ENCODE measurements at places on chromosomes 6 and 20. TPM values are rescaled to one million over a fixed set of nuclear protein-coding genes. Genes with fewer than 3 reads are reported as not detected.

WFDC13 gene
- total RNA-seq, result not detected

GRCh38 chr6:89297695-89298351, 17.3 kb downstream of the GABRR2 start:
- H3K27ac ChIP-seq, result no peak overlapping the region
- no peak overlapping the region for H3K4me3 ChIP-seq
- peaks cover 5% of the 10 kb centered on the region for H3K4me1 ChIP-seq
- no peaks in the 10 kb centered on the region for H3K36me3 ChIP-seq
- no peaks in the 10 kb centered on the region for H3K27me3 ChIP-seq

DNA sequence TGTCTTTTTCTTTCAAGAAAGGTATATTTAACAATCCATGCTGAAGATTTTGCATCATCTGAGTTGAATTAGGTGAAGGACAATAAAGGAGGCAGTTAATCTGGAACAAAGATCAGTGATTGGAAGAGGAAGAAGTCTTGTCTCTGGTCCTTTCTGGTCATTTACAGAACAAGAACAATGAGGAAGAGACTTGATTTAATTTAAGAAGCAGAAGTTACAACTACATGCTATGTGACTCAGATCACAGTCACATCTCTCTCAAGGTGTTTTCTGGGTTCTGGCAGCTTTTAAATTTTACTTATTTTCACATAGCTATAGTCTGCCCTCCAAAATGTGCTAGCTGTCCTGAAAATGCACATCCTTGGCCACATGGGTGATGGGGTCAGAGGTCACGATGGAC, 53.5 kb upstream of the DEK start:
- H3K27me3 ChIP-seq, result no peaks in the 10 kb centered on the region
- H3K4me3 ChIP-seq, result no peak overlapping the region
- no peak for DNase-seq
- no peaks in the 10 kb centered on the region for H3K4me1 ChIP-seq
- no peaks in the 10 kb centered on the region for H3K36me3 ChIP-seq

DNA sequence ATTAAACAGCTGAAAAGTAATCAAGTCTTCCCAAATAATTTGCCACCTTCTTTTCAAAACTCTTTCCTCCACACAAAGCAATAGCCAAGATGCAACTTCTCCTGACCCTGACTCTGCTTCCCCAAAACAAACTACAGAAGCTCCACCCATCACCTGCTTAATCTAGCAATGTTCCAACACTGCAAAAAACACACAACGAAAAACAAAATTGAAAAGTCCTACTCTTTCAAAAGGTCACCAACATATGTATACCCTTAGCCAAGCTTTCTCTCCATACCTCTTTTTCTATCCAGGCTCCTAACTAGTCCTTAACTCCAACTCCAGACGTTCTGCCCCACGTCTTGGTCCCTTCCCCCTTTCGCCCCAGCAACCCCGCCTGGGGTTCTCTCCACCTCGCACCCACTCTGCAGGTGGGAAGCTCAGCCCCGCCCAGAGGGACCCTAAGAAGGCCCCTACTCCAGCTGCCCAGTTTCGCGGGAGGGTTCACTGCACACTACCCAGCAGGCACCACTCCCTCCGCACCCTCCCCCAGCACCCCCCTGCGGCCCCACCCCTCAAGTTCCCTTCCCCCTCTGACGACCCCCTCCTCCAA, 717 bp downstream of the CSNK2A1 start:
- DNase-seq, result no peak
- no peaks in the 10 kb centered on the region for H3K27me3 ChIP-seq
- H3K4me1 ChIP-seq, result no peaks in the 10 kb centered on the region
- H3K4me3 ChIP-seq, result peak overlapping the region; percentile 58
- peak overlapping the region; percentile 90 for H3K27ac ChIP-seq

- H3K27me3 ChIP-seq, result no peaks in the 10 kb centered on the region
- no peaks in the 10 kb centered on the region for H3K4me1 ChIP-seq
- no peak overlapping the region for H3K4me3 ChIP-seq
- no peaks in the 10 kb centered on the region for H3K36me3 ChIP-seq
- no peak overlapping the region for H3K27ac ChIP-seq
- peak; percentile 94 for DNase-seq
These were observed 37.0 kb downstream of the BCKDHB start for GRCh38 chr6:80143419-80143937.

DNA sequence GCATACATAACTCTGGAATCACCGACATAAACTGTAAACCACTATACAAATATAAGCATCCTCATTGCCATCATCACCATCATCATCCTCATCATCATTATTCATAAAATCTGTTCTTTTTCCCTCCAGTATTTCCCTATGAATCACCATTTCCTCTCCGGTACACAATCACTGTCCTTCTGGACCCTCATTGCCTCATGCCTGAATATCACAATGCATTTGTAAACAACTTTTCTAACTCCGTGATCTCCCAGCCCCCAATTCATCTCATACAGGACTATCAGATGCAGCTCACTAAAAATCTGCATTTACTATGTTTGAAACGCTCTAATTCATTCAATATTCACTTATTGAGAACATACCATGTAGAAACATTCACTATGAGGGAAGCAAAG, 339.7 kb downstream of the TBC1D32 start:
- no peak for DNase-seq
- H3K27ac ChIP-seq, result no peak overlapping the region
- no peaks in the 10 kb centered on the region for H3K4me1 ChIP-seq
- no peaks in the 10 kb centered on the region for H3K27me3 ChIP-seq
- H3K36me3 ChIP-seq, result no peaks in the 10 kb centered on the region
- H3K4me3 ChIP-seq, result no peak overlapping the region

- no peak overlapping the region for H3K4me3 ChIP-seq
- H3K4me1 ChIP-seq, result peaks cover 48% of the 10 kb centered on the region
- no peaks in the 10 kb centered on the region for H3K27me3 ChIP-seq
These were observed 7.2 kb downstream of the RIN2 start for GRCh38 chr20:19765266-19765665.

DNA sequence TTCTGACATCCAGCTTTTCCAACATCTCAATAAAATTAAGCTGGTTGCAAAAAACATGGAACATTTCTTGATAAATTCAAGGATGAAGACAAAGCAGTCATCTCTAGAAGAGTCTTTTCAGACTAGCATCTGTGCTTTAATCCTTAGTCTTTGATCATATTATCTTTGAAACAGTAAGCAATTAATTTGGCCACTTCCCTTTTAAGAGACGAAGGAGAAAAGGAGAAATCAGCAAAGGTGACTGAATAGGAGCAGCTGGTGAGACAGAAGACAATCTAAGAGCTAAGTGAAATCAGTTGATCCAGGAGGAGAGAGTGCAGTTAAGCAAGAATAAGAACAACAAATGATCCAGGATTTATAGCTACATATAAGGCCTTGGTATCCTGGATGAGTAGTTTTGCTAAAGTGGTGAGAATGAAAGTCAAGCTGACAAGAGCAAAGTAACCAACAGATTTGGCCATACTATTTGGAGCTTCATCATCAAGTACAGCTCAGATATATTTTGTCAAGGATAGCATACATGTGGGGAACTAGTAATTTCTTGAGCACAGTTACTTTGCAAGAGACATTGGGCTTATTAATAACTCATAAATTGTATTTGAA, 215.5 kb downstream of the ADGB start:
- no peaks in the 10 kb centered on the region for H3K4me1 ChIP-seq
- no peaks in the 10 kb centered on the region for H3K36me3 ChIP-seq
- peak; percentile 45 for DNase-seq
- H3K4me3 ChIP-seq, result no peak overlapping the region

DNA sequence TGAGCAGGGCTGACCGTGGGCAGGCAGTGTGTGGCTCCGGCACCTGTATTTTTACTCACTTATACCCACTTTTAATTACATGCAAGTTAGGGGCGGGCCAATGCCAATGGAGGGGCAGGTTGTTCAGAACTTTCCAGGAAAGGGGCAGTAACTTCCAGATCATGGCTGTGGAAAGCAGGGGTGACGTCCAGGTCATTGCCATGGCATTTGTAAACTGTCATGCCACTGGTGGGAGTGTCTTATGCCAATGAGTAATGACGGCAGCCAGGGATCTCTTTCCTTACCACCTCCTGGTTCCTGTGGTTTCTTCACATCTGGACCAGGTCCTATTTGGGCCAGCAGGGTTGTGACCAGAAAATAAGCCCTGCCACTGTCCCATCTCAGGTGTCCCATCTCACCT, 258.7 kb downstream of the THBS2 start:
- DNase-seq, result no peak
- no peak overlapping the region for H3K4me3 ChIP-seq
- no peak overlapping the region for H3K27ac ChIP-seq

Data from cardiac muscle cell (in vitro differentiated cells and primary cell).